GM13977 (cell line): ENCODE measurements at places on chromosomes 2 and 18.

- no peak for DNase-seq
Observed at GRCh38 chr18:76741346-76741745, 81.0 kb upstream of the ZNF236 start.

GRCh38 chr18:59763541-59764136 lies 66.4 kb upstream of the CCBE1 start:
- no peak for DNase-seq

DNA sequence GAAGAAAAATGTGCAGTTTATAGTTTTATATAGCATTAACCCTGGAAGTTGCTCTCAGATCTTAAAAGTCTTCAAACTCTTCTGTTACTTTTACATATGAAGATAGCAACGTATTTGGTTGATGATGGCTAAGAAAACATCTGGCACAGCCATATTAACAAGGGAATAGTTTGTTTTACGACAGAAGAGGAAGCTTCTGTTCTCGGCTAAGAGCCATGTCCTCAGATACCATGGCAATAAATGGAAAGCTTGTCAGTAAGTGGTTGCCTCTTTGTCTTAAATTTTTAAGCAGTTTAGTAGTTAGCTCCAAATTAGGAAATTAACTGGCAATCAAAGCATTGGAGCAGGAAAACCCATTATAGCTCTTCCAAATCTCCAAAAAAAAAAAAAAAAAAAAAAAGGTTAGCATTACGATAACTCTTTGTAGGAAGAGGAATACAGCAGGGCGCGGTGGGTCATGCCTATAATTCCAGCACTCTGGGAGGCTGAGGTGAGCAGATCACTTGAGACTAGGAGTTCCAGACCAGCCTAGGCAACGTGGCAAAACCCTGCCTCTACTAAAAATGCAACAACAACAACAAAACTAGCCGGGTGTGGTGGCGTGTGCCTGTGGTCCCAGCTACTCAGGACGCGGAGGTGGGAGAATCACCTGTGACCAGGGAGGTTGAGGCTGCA lies 4.5 kb upstream of the STON1 start:
- DNase-seq: no peak

- no peak for DNase-seq
Observed at GRCh38 chr18:23398401-23398800, 54.7 kb upstream of the RIOK3 start.

- no peak for DNase-seq
Observed at GRCh38 chr2:223932816-223933800, 12.0 kb downstream of the WDFY1 start.

- no peak for DNase-seq
Observed at GRCh38 chr2:25588576-25588975, 84.8 kb downstream of the DTNB start.

GRCh38 chr2:71830497-71831192 lies 317.0 kb downstream of the CYP26B1 start:
- DNase-seq: no peak

GRCh38 chr2:63842149-63843061 lies 709 bp downstream of the UGP2 start:
- no peak for DNase-seq

- no peak for DNase-seq
Observed at GRCh38 chr2:119076713-119077112, 81.8 kb downstream of the C1QL2 start.

GRCh38 chr18:54957996-54958395 lies 1.3 kb downstream of the CCDC68 start:
- DNase-seq: no peak

- no peak for DNase-seq
Observed at GRCh38 chr2:129780316-129781270, 198.9 kb upstream of the RAB6C start.

GRCh38 chr2:239498981-239499634 lies 98.3 kb upstream of the HDAC4 start:
- no peak for DNase-seq
